ENCODE measurements at places on chromosomes 11 and 22.

- no peak for DNase-seq
Measured at GRCh38 chr22:27756212-27756660, 45.3 kb downstream of the MN1 start.

DNA sequence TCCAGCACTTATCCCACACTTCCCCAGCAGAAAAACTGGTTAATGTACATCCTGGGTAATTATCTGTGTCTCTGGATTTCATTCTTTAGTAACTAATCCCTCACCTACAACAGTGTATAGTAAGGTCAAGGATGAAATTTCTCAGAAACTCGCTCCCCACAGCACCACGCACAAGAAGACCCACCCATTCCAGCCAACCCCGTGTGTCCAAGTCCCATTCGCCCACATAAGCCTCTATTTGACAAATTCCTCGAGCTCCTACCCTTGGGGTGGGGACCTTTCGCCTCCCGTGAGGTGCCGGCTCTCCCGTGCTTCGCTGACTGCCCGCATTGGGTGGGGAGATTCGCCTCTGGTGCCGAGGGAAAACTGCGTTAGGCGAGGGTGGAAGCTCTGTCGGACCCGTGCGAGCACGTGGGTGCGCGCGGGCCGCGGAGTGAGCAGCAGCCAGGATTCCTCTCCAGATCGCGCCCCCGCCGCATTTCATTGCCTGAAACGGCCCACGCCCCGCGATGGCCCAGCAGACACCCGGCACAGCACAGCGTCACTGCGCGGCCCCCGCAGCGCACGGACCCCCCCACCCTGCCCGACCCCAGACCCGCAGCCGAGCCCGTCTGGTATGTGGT, 866 bp downstream of the EXPH5 start:
- peak; percentile 4 for DNase-seq

- DNase-seq = no peak
Measured at GRCh38 chr11:66967670-66968425, 7.3 kb upstream of the C11orf86 start.

- no peak for DNase-seq
Measured at GRCh38 chr22:28896611-28897010, 13.2 kb downstream of the ZNRF3 start.

DNA sequence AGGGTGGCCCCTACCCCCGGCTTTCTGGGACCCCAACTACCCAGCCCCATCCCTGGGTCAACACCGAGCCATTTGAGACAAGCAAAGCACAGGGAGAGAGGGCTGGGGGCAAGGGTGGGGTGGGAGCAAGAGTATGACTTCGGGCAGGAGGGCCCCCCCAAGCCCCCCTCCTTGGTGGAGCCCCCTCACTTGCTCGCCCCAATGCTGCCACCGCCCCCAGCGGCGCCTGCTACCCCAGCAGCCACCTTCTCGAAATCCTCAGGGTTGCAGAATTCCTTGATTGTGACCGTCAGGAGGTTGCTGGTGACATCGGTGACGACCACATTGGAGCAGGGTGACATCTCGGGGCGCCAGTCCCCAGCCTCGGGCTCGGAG, 6.0 kb downstream of the CBX6 start:
- DNase-seq = no peak

- no peak for DNase-seq
Measured at GRCh38 chr11:122170815-122171475, 54.9 kb upstream of the BLID start.

DNA sequence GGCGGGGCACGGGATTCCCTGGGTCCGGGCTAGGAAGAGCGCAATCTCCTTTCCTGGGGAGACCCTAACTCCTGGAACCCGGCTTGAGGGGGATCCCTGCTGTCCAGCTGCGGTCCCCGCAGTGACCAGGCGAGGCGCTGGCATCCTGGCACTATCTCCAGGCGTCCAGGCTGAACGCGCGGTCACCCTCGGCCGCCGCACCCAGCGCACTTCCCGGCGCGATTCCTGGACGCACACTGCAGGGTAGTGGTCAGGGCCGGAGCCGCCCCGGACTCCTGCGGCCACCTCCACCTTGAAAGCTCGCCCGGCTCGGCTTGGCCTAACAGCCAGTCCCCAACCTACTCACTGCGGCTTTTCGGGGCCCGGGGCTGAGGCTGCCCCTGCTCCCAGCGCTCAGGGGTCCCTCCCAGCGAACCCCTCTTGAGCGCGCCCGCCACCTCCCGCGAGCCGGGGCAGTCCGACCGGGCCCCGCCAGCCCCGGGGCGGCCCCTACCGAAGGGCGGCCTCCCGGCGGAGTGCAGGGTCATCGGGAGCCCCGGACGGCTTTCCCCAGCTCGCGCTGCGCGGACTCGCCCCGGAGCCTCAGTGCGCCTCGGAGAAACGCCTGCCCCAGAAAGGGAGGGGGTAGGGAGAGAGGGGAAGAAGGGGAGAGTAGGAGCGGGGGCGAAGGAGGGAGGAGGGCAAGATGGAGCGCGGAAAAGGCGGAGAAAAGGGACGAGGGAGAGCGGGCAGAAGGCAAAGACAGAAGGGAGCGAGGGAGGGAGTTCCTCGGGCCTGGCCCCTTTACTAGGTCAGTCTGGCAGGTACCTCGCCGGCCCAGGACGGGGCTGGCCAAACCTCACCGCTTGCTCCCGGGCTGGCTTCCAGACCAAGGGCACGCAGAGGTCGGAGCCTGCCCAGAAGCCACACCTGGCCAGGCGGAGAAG, 1.0 kb downstream of the POU2AF3 start:
- DNase-seq = peak; percentile 71

DNA sequence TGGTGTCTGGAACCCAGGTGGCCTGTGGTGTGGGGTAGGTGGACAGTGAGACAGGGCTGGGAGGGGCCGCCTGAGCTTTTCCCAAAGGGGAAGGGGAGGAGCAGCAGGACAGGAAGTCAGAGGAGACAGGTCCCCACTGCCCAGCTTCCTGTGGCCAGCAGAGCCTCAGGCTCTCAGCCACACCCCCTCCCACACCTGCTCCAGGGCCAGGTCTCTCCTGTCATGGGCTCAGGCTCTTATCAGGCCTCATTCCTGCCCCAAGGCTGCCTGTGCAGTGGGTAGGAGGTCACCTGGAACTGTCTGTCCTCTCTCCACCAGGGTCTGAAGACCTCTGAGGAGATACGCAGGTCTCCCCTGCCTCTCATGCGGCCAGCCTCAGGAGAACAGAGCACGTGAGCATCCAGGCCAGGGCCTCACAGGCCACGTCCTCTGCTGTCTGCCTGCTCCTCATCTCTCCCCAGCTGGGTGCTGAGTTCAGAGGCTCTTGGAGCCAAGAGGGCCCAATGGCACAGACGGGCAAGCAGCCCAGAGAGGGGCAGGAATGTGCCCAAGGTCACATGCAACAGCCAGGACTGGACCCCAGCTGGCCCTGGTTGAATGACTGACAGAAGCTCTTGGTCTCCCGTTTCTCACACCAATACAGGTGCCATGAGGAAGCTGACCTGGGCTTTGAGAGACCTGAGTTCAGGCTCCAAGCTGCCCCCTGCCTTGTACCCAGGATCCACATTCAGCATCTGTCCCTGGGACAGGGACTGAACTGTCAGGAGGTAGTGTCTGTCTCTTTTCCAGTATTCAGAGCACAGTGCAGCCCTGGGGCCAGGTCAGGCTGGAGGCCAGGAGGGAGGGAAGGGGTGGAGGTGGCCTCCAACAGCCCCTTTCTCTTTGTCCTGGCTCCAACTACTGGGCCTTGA, 16.7 kb downstream of the STARD10 start:
- DNase-seq = no peak

DNA sequence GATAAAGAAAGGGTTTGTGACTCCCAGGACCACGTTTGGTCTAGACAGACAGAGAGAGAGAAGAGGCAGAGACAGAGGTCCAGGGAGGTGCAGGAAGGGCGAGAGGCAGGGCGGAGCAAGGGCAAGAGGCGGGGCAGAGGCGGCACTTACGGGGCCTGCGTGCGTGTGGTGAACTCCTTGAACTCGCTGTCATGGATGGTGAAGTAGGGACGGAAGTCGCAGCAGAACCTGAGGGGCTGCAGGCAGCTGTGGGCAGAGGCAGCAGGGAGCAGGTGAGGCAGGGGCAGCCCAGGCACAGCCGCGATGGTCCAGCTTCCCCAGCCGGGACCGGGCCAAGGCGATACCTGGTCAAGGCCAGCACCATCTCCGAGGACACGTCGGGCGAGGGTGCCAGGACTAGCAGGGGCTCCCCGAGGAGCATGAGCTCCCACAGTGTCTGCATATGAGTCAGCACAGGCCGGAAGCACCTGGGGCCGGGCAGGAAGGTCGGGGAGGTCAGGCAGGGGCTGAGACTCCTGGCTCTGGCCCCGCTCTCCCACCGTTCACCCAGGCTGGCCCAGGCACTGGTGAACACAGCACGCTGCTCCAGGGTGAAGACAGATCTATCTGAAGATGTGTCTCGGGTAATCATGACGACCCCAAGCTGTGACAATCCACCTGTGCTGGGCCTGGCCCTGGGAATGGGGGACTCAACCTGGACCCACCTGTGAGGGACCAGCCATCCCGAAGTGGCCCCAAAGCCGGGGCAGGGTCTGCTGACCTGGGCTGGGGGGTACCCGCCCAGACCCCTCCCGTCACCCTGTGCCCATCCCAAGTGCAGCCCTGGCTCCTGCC, 7.2 kb upstream of the PLXNB2 start:
- no peak for DNase-seq

GRCh38 chr11:93622043-93622442, 39.4 kb upstream of the CEP295 start:
- no peak for DNase-seq

DNA sequence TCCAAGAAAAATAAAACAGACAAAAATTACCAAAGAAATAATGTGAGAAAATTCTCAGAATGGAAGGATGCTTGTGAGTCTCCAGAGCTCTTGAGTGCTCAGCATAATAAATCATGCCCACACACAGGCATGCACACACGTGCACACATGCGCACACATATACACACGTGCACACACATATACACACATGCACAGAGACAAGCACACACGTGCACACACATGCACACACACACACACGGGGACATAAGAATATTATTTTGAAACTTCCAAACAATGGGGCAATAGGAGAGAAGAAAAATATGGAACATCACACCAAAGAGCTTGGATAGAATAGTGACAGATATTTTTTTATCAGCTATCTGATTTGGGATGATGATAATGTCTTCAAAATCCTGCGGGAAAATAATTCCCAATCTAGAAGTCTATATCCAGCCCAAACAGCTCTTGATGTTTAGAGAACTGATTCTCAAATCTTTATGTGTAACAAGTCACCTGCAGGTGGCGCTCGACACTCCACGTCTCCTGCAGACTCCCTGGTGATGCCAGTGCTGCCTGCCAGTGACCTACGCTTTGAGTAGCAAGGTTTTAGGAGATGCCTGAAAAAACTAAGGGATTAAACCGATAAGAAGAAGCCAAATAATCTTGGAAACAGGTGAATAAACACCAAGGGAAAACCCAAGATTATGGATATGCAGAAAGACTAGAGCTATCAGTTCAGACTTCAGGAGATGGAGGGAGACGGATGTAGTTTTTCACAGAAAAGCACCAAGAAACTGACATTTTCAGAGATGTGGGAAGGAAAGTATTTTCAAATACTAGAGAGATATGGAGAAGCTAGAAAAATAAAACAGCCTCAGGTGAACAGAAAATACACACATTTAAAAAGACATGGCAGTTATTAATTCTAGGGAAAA, 743.6 kb downstream of the ETS1 start:
- DNase-seq = peak; percentile 93

DNA sequence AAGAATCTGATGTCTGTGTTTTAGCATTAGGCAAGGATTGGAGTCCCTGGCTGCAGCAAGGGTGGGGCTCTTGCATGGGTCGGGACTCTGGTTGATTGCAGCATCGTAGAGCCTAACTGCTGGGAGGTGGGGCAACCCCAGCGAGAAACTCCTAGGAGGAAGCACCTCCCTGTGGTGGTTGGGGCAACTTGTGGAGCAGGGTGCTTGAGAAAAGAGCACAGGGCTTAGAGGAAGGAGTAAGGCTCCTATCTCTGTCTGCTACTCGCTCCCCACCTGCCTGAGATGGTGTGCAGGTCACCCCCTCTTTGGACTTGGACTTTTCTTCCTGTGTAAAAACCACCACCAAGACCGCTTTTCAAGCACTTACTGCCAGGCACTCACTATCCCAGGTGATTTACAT, 15.6 kb downstream of the SREBF2 start:
- DNase-seq = no peak

DNA sequence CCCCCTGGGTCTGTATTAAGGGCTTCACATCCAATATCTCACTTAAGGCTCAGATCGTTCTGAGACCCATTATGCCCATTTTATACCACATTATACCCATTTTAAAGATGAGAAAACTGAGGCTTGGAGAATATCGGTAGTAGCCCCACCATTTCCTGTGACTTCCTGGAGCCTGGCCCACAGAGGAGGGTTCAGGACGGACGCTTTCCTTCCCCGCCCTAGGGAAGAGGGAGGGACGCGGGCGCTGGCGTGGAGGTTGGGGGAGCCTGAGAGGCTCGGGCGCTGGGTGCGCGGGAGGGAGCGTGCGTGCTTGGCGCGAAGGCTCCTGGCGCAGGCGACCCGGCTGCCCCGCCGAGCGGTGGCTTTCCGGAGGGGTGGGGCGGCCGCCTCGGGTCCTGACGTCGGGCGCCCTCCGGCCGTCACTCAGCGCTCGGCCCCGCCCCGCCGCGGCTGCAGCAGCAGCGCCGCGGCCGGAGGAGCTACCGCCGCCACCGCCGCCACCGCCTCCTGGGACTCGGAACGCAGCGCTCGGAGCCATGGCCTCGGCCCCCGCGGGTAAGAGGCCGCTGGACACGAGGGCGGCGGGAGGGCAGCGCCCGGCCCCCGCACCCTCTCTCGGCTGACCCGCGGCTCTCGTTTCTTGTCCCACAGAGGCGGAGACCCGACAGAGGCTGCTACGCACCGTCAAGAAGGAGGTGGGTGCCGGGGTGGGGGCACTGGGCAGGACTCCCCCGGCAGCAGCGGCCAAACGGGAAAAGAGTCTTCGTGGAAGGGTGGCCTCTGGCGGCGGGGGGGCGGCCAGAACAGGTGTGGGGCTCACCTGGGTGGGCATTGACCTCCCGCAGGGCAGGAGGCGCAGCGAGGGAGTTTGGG, at the start of gene SGSM1:
Gene SGSM1 (plus strand): TSS at position 422 of the 873 bp plus-strand sequence. CDS start 115 bp downstream, at position 537.
- peak; percentile 73 for DNase-seq

DNA sequence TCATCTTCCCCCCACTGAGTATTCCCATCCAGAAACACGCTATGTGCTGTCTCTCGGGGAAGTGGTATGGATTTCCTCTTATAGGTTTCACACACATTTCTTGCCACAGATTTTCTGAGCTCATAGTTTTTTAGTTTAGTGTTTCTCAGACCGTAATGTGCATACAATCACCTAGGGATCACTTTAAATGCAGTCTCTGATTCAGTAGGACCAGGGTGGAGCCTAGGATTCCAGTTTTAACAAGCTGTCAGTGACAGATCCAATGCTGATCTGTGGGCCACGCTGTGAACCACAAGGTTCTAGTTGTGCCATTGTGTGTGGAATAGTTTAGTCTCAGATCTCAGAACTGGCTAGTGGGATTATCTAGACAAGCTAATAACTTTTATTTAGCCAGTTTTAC, 23.7 kb upstream of the CXCR5 start:
- no peak for DNase-seq

GRCh38 chr22:26135806-26136205, 33.5 kb upstream of the SEZ6L start:
- DNase-seq = no peak

GRCh38 chr11:119373921-119374631, 7.4 kb downstream of the USP2 start:
- peak; percentile 82 for DNase-seq

All from neural crest cell (in vitro differentiated cells).